ENCODE measurements at places on chromosomes 12 and 14. TPM values are rescaled to one million over a fixed set of nuclear protein-coding genes. Genes with fewer than 3 reads are reported as not detected.

The OR6C2 gene
- total RNA-seq, result not detected

The TAS2R42 gene
- not detected for total RNA-seq

The IFI27 gene
- total RNA-seq, result 12.9 TPM

The CD4 gene
- 41.6 TPM for total RNA-seq

The KRT80 gene
- 0.12 TPM for total RNA-seq

The TSPAN19 gene
- total RNA-seq, result not detected

The RHNO1 gene
- 2.5 TPM for total RNA-seq

The AMIGO2 gene
- 0.88 TPM for total RNA-seq

The IQSEC3 gene
- total RNA-seq, result 0.05 TPM

The MYL2 gene
- 0.73 TPM for total RNA-seq

The SLC17A8 gene
- total RNA-seq, result 0.51 TPM

The KIF26A gene
- total RNA-seq, result 1.1 TPM

The GUCY2C gene
- total RNA-seq, result not detected

The CBLN3 gene
- 1.0 TPM for total RNA-seq

The GPRC5D gene
- total RNA-seq, result not detected

The NRIP2 gene
- 0.20 TPM for total RNA-seq

The CEP128 gene
- 1.7 TPM for total RNA-seq

The VPS29 gene
- total RNA-seq, result 45.2 TPM

The PPP4R4 gene
- total RNA-seq, result 0.64 TPM

The UBE2N gene
- total RNA-seq, result 36.2 TPM

The LRP1-AS gene
- not detected for total RNA-seq

The POTEM gene
- not detected for total RNA-seq

The FBXO21 gene
- 18.3 TPM for total RNA-seq

The NANOG gene
- total RNA-seq, result not detected

The TMEM229B gene
- total RNA-seq, result 0.98 TPM

The ZBTB42 gene
- 10.7 TPM for total RNA-seq

The IFNG gene
- total RNA-seq, result 0.18 TPM

The SLCO1C1 gene
- not detected for total RNA-seq

The ZNF740 gene
- total RNA-seq, result 20.7 TPM

The EML5 gene
- 0.07 TPM for total RNA-seq

The PPP1R1A gene
- total RNA-seq, result 16.2 TPM

The PZP gene
- 9.2 TPM for total RNA-seq

The REM2 gene
- total RNA-seq, result not detected

The TAMALIN gene
- 4.0 TPM for total RNA-seq

The DHH gene
- not detected for total RNA-seq

The HHIPL1 gene
- total RNA-seq, result 0.90 TPM

The CFAP54 gene
- total RNA-seq, result 0.13 TPM

The NUMB gene
- total RNA-seq, result 28.3 TPM

The ZFYVE1 gene
- total RNA-seq, result 12.3 TPM

The GALNT9 gene
- total RNA-seq, result not detected

The AICDA gene
- not detected for total RNA-seq

The UNC119B gene
- total RNA-seq, result 6.3 TPM

The PHETA1 gene
- total RNA-seq, result 7.8 TPM

The ACVRL1 gene
- 7.2 TPM for total RNA-seq

The RAD51B gene
- total RNA-seq, result 4.8 TPM

The HOXC12 gene
- not detected for total RNA-seq

The TGM1 gene
- 1.9 TPM for total RNA-seq

The PRH2 gene
- not detected for total RNA-seq

The KCNK10 gene
- total RNA-seq, result not detected

Data from right lobe of liver (tissue), 6 donors.